Stimulated activated CD4-positive, alpha-beta T cell treated with anti-CD3 and anti-CD28 coated beads, TNF-alpha, amount 100 ng/mL, for 4 hours (primary cell): ENCODE measurements at places on chromosomes 3 and 15.

DNA sequence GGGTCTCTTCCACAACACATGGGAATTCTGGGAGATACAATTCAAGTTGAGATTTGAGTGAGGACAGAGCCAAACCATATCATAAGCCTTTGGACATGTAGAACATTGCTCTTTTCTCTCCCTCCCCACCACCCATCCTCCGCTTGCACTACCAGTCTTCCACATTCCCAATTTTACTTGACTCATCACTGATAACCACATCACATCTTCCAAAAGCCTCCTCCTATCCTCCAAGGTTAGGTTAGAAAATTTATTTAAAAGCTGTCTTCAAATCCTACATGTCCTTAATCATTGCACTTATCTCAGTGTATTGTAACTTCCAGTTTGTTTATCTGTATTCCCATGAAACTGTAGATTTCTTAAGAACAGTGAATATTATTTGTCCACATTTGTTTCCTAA is 10.4 kb downstream of the ZBED2 start:
- no peak for DNase-seq

GRCh38 chr3:83226751-83227150 is 1465.3 kb upstream of the GBE1 start:
- DNase-seq: no peak

DNA sequence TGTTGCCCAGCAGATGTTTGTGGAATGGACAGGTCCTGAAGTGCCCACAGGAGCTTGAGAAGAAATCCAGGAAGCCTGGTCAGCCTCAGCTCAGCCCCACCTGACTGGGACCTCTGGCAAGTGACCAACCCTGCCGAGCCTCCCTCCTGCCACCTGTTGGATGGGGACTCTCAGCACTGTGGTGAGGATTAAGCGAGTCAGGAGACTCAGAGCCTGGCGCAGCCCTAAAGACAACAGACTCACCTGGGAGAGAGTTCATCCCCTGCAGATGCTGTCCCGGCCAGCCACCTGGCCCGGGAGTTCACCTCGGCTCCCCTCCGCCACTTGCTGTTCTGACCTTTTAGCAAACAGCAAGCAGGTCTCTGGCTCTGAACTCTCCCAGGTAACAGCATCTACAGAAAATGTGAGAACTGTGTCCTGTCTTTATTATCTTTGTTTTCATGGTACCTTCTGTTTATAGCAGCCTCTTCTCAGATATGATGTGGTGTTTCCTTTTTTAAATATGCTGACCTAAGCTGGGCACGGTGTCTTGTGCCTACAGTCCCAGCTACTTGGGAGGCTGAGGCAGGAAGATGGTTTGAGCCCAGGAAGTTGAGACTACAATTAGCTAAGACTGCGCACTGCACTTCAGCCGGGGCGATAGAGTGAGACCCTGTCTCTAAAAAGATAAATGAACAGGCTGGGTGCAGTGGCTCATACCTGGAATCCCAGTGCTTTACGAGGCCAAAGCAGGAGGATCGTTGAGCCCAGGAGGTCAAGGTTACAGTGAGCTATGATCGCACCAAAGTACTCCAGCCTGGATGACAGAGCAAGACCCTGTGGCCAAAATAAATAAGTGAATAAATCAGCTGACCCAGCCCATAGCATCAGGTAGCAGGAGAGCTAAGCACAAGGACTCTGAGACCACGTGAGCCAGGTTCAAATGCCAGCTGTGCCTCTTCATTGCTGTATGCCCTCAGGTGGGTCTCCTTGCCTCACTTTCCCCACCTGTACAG is 32.4 kb upstream of the SLC6A6 start:
- no peak for DNase-seq

DNA sequence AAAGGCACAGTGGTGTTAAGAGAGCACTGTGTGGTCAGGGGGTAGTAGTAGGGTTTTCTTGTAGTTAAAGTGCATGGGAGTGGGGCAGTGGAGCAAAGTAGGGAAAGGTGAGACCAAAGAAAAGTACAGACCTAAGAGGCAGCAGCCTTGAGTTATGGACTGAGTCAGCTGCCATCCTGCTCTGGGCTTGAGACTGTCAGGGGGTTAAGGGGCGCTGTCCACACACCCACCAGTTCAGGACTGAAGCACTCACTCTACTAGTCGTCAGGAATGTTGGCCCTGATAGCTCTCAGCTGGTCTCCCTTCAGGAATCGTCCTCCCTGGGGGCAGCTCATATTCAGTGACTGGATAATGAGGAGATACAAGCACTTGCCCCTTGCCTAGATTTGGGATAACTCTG is 7.9 kb downstream of the CCR4 start:
- DNase-seq: no peak

DNA sequence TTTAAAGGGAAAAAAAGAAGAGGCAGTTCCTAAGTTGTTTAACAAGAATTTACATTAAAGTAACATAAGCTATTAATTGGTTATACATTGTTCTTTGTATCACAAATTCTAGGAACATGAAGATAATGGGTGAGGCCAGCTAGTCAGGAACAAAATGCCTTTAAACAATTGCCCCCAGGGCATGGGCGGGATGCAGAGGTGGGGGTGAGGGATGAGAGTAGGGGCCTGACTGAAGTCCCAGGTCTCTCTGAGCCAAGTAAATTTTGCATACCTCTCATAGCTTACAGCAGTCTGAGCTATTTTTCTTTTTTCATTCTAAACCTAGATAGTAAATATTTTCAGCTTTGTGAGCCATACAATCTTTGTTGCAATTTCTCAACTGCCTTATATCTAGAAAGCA is 77.8 kb upstream of the RNU6-1 start:
- DNase-seq: no peak

GRCh38 chr3:104939196-104939595 is 427.5 kb upstream of the ALCAM start:
- DNase-seq: no peak

DNA sequence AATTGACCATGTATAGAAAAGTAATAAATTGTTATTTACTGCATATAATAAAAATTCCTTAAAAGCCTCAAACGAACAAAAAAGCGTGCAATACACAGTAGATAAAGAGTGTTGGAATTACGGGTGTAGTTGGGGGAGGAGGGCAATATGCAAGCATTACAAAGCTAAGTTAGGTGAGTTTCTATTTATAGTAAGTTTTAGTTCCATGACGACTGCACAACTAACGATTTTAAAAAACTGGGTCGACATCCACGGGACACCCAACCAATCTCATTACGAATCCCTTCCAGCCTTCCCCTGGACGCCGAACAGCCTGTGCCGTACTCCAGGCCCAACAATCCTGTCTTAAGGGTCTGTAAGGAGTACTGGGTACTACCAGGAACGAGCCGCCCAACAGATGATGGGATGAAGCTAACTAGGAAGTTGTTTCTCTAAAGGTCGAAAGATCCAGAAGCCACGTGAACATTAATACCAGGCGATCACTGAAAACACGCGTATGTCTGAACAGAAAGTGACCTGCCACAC is 677 bp downstream of the POLQ start:
- DNase-seq: no peak

DNA sequence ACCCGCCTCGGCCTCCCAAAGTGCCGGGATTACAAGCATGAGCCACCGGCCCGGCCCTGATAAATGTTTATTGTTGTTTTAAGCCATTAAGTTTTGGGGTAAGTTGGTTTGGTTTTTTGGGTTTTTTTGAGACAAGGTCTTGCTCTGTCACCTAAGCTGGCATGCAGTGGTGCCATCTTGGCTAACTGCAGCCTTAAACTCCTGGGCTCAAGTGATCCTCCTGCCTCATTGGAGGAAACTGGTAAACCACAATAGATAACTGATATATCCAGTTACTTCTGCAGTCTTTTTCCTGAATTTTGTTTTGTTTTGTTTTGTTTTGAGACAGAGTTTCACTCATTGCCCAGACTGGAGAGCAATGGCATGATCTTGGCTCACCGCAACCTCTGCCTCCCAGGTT is 4.2 kb downstream of the SLC25A20 start:
- DNase-seq: no peak

GRCh38 chr15:35477312-35478262 is 68.4 kb downstream of the DPH6 start:
- no peak for DNase-seq

- DNase-seq: no peak
Observed at GRCh38 chr15:29939404-29939803, 117.1 kb upstream of the TJP1 start.

DNA sequence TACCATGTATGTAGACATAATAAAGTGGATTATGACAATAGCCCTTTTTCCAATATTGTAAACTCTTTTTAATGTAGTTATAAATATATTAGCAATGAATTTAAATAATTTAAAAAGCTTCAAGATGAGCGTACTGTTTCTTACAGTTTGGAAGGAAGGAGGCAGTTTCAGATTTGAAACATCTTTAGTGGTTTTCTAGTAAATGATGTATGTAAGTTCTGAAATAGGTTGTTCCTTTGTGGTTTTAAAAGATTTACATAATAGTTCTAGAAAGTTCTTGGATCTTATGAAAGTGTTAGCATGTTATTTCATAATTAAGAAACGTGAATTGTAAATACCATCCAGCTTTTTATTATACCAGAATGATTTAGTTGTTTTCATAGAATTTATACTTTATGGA is 16.0 kb downstream of the DNAJC19 start:
- no peak for DNase-seq

DNA sequence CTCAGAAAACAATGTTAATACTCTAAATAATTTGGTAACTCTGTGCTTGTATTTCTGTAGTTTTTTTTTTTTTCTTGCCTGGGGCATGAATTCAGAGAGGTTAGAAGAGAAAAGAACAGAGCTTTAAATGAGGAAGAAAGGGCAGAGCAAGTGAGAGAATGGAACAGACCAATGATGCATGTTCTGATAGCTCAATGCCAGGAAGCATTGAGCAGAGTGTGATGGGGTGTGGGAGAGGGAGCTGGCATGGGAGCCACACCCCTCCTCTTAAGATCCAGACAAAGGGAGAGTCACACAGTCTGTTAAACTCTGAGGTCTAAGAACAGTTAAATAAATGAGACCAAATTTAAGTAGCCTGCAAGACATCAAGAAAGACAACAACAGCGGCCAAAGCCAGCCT is 538.6 kb downstream of the TUSC7 start:
- DNase-seq: no peak

DNA sequence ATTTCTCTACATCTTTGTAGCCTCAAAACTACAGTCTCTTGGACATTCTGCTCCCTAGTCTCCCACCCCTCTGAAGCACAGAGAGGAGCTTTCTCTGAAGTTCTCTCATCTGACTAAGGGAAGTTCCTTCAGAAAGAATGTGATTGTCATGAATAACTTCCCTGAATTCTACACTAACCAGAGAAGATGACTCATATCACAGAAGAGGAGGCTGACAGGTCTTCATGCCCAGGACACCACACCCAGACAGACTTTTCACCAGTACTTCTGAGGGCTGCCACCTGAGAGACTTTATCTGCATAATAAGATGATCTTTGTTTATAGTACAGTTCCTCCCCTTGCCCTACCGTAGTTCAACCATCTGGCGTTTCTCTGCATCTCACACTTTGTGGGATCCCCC is 52.8 kb downstream of the CDIN1 start:
- DNase-seq: no peak

- no peak for DNase-seq
Observed at GRCh38 chr15:75233504-75234190, 24.5 kb upstream of the GOLGA6C start.

DNA sequence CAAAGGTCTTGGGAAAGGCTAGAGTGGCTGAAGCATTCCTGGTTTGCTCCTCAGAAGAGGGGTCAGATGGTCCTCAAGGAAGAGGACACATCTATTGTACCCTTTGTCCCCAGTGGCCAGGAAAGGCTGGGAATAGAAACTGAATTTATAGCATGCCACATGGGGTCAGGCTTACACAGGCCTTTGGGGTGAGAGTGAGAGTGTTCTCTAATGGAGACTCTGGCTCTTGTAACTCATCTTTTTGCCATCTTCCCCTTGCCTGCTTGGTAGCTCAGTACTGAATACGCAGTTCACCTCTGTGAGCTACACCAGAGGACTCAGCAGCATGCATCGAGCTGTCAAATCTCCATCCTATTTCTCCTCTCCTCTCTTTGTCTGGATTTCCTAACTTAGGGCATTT is 87.5 kb downstream of the ATP2B2 start:
- no peak for DNase-seq

GRCh38 chr3:112000966-112001365 is 2.2 kb downstream of the TAGLN3 start:
- no peak for DNase-seq

GRCh38 chr3:129673012-129673411 is 66.5 kb upstream of the PLXND1 start:
- DNase-seq: no peak

- DNase-seq: no peak
Observed at GRCh38 chr3:195411836-195412235, 31.0 kb downstream of the ACAP2 start.

GRCh38 chr15:76105911-76106310 is 46.1 kb downstream of the TMEM266 start:
- no peak for DNase-seq

DNA sequence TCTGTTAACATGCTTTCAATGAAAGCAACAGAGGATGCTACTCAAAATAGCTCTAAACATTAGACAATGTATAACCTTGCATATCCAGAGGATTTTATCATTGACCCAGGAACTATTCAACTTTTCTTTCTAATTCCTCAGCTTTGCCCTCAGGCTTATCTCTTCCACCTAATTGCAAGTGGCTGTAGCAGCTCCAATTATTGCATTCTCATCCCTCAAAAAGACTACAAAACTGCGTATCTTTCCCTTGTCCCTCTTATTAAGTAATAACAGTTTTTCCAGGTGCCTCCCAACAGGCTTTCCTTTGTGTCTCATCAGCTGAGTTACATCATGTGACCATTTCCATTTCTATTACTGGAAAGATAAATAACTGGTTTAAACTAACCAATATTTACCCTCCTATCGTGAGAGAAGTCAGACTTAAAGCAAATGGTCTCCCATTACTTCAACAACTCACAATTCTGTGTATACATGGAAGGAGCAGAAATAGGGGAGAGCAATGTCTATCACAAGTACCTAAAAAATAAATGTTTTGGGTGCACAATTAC is 78.0 kb upstream of the MBNL1 start:
- no peak for DNase-seq

- no peak for DNase-seq
Observed at GRCh38 chr15:71792521-71792920, 17.8 kb upstream of the NR2E3 start.

DNA sequence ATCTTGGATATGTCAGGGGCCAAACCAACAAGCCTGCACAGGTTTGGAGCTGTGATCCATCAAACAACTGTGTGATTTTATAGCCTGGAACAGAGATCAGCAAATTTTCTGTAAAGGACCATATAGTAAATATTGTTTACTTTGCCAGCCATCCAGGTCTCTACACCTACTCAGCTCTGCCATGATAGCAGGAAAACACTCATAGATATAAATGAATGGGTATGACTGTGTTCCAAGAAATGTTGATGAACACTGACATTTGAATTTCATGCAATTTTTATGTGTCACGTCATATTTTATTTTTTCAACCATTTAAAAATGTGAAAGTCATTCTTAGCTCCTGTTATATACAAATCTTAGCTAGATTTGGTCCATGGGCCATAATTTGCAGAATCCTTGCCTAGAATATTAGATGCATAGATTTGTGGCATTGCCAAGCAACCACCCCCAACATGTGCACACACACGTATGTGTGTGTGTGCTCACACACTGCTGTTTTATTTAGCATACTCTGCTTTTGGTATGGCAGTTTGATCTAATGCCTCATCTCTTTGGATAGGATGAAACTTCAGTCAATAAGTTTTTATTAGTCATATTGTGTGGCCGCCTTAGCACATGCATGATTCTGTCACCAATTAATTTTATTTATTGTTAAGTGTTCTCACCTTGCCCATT is 6.4 kb downstream of the ATXN7 start:
- no peak for DNase-seq
